LoVo (cell line): ENCODE measurements at places on chromosomes 5 and 9.
A peak's percentile ranks its signal among the peaks of the same experiment; 100 is the strongest.

DNA sequence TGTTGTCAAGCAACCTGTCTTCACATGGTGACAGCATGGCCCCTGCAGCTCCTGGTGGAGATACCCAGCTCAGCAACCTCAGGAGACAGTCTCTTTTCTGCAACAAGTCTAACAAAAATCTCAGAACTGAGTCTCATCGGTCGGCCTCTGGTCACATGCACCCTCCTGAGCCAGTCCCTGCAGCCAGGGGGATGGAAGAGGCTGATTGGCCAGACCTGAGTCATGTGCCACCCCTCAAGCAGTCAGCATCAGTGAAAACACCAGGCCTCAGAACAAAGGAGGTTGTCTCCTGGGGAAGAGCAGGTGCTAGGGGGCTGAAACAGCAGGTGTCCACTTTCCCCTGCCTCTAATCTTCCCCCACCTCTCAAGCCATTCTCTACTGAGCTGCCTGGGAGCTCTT lies 54.4 kb downstream of the SMIM23 start:
- DNase-seq: no peak

DNA sequence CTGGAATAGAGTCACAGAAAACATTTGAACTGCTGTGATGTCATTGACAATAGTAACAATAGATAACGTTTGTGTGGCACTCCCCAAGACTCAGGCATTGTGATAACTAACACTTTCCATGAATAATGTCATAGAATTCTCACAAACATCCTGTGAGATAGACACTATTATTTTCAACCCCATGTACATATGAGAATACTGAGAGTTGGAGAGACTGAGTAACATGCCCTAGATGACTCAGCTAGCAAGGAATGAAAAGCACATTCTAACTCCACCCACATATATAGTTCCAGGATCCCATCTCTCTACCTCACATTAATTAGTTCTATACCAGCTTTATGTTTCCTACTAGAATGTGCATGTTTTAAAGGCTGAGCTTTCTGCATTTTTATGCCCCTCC lies 71.4 kb downstream of the ASTN2 start:
- DNase-seq: no peak

DNA sequence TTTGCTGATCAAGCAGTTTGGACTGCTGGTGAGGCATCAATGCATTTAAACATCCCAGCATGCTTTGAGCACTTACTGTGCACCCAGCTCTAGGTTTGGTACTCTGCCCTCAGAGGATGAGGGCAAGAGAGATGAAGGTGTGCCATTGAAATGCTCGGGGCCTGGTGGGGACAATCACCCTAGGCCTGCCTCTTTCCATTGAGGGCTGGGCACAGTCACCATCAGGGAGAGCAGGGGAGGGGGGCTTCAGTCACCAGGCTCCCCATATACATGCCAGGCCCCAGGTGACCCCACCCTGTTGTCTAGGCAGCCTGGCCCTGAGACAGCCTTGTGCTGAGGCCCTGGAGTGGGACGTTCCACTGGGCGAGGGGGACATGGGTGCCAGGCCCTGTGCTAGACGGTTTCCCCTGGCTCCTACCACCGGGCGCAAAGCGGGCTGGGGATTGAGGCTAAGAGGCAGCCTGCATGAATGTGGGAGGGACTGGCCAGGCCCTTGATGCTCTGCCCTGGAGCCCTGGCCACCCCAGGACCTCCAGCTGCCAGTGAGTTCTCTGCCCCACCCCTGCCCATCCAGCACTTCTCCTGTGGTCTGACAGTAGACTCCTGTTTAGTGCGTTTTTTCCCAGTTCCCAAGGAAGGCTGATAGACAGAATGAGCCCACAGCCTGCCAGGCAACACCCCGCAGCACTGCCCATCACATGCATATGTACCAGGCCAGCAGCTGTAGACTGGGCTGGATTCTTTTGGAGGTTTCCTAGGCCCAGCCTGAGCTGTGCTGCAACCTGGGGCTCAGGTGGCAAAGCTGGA lies 18.9 kb downstream of the TCF7 start:
- no peak for DNase-seq

DNA sequence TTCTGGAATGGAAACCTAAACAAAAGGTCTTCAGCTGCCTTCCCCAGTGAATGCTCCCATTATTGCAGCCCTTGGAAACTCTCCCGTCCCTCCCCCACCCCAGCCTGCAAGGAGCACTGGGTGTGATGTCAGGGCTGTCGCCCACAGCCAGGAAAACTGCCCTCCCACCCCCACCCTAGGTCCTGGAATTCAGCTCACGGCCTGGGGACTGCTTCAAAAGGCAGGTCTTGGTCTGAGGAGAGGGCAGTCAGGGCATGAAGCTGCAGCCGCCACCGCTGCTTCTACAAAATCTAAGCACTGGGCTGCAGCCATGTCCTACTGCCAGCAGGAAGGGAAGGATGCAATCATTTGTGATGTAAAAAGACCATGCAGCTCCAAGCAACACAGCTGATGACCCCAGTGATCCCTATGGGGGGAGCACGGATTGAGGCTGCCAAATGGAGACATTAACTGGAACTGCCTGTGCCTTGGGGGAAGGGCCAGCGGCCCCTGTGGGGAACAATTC lies 11.4 kb downstream of the GRHPR start:
- DNase-seq: no peak

DNA sequence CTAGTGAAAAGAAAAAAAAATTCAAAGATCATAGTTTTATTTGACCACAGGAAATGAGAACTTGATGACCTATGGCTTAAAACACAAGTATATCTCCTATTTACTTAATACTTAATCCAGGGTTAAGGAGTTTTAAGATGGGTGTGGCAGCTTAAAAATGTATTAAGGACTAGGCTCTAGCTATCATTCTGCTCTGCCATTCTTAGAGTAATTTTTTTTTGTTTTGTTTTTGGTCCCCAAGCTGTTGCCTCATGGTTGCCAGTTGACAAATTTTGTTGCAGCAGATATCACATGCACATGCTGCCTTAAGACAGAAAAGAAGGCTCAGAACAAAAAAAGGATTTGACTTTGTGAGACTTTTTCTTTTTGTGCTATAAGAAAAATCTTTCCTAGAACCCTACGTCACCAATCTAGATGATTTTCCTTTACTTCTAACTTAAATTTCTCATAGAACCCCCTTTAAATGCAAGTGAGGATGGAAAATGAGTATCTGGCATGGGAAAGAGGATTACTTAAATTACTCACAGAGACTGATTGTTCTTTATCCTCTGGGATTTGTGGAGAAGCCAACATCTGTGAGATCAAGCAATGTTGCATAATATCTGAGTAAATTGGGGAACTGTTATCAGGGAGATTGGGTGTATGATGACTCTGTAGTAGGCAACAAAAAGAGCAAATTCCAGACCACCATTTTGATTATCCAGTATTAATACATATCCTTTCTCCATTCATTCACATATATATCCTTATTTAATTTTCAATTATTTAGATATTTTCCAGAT lies 364.7 kb upstream of the CD180 start:
- no peak for DNase-seq

GRCh38 chr9:13661014-13661413 lies 381.5 kb upstream of the MPDZ start:
- no peak for DNase-seq

DNA sequence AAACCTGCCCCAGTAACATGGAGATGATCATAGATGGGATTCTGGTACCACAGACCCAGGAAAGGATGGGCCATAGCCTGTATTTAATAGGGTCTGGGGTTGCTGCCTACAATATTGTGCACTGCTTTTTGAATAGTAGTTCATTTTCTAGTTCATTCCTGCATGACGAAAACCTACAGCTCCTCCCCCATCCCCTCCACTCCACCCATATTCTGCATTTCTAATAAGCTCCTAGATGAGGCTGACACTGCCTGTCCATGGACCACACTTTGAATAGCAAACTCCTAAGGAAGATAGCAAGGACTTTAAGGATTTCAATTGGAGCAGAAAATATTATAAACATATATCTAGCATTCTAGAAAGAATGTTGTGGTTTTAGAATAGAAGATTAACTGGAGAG lies 75.5 kb downstream of the ISOC1 start:
- no peak for DNase-seq

DNA sequence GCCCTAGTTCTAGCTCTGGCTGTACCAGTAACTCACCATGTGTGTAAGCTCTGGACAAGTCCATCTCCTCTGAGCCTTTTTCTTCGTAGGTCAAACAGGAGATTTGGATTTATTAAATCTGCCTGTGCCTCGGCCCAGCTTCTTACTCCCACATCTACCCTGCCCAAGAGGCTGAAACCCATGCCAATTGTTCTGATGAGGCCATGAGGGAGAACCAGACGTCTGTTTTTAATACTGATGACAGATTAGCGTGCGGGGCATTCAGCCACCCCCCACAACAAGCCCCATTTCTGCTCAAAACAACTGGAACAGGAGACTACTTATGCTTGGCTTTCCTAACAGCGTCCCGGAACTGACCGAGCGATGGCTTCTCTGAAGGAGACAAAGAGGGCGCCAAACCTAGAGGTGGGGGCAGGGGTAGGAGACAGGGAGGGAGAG lies 81.2 kb upstream of the TRIM32 start:
- no peak for DNase-seq

- no peak for DNase-seq
Observed at GRCh38 chr9:99130069-99130468, 25.2 kb downstream of the TGFBR1 start.

- DNase-seq: peak; percentile 67
Observed at GRCh38 chr5:116032094-116032517, at the start of gene ARL14EPL. Gene ARL14EPL (plus strand): TSS chr5:116032472. CDS start chr5:116051466, 18,994 bp downstream.
